Activated T-cell treated with anti-CD3 and anti-CD28 coated beads, Interleukin-2, amount 50 U/mL, for 48 hours (primary cell): ENCODE measurements at places on chromosomes 16 and 17.
A peak's percentile ranks its signal among the peaks of the same experiment; 100 is the strongest.

DNA sequence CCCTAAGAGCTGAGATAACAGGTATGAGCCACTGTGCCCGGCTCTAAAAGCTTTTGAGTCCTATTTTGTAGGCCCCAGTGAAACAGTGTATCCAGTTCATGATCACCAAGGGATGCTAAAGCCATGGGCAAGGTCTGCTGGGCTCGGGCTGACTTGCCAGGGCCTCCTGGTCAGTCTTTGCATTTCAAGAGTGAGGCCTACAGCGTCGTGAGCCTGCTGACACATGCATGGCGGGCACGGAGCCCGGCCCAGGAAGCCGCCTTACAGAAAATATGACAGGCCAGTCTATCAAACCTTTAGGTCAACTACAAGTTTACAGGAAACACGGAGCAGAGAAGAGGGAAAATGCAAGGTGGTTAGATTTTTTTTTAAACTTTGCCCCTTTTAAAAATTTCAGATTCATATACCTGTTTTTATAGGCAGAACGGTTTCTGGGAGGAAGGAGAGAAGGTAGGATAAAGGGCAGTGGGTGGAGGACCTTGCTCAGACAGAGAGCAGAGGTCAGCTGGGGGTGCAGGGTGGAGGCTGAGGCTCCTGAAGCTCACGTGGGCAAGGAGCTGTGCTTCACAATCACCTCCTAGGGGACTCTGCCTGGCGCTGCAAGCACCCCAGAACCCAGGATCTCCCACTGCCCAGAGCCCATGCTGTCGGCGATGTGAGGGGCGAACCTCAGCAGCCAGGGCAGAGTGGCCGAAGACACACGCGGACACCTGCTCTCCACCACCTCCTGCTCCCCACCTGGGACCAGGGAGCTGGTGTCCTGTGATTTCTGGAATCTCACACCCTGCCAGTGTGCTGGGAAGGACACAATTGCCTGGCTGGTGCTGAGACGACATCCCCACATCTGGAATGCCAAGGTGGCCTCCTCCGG, 21.3 kb downstream of the C16orf95 start:
- DNase-seq = no peak

DNA sequence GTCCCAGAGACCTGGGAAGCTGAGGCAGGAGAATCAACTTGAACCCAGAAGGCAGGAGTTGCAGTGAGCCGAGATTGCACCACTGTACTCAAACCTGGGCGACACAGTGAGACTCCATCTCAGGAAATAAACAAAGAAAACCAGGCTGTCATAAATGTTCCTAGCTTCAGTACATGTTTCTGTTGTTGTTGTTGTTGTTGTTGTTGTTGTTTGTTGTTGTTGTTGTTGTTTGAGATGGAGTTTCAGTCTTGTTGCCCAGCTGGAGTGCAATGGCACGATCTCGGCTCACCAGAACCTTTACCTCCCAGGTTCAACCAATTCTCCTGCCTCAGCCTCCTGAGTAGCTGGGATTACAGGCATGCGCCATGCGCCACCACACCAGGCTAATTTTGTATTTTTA, 452.5 kb downstream of the HS3ST3B1 start:
- DNase-seq = no peak

- no peak for DNase-seq
These were observed 87.8 kb downstream of the WNT3 start for GRCh38 chr17:46730679-46731078.

- peak; percentile 73 for DNase-seq
These were observed 81.1 kb downstream of the ANKRD11 start for GRCh38 chr16:89409161-89409711.

GRCh38 chr16:89320782-89321501, 103.4 kb downstream of the ZNF778 start:
- DNase-seq = no peak

- DNase-seq = no peak
These were observed 8.4 kb downstream of the PHF12 start for GRCh38 chr17:28942925-28943324.

DNA sequence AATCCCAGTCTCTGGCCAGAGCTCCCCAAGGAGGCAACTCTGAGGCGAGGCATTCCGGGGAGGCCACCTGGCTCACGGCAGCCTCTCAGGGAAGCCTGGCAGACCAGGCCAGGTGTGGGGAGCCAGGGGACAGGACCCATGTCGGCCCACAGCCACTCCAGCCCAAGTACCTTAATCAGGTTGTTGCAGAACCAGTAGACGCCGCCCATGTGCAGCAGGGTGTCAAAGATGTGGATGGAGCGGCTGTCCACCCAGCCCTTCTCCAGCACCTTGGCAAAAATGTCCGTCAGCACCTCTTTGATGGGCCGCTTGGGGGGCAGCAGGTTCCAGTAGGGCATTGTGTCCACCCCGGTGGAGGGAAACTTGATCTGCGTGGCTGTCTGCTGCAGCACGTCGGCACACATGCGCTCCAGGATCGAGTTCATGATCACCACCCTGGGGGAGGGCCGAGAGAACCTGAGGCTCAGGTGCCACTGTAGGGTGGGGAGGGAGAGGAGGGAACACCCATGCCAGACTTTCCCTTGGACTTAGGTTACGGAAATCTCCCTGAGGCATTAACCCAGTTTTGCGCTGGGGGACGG, 7.8 kb downstream of the CSF3 start:
- DNase-seq = no peak

GRCh38 chr16:79769270-79769927, 168.9 kb upstream of the MAF start:
- no peak for DNase-seq

DNA sequence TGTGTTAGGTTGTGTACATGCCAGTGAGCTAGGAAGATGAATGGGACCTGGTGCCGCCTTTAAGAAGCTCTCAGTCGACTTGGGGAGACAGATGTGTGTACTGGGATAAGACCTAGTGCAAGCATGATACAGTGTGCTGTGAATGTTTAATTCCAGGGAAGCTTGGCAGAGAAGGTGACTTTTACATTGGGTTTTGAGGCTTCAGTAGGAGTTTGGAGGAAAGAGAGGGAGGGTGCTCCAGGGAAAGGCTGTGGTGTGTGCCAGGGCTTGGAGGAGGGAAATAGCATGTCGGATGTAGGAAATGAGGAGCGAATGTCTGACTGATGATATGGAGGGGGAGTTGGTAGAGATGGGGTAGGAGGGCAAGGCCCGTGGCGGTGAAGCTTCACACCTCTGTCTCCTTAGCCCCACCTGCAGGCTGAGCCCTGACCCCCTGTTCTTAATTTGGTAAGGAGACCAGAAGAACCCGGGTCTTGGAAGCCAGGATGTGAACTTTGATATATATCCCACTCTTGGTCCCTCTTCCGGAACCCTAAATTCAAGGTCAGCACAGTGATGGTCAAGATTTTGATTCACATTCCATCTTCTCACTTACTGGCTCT, 76.6 kb downstream of the PLCG2 start:
- no peak for DNase-seq

- DNase-seq = no peak
These were observed 63.5 kb upstream of the USP7 start for GRCh38 chr16:9027070-9027799.

- DNase-seq = no peak
These were observed 1.2 kb downstream of the MYH11 start for GRCh38 chr16:15855704-15856003.

DNA sequence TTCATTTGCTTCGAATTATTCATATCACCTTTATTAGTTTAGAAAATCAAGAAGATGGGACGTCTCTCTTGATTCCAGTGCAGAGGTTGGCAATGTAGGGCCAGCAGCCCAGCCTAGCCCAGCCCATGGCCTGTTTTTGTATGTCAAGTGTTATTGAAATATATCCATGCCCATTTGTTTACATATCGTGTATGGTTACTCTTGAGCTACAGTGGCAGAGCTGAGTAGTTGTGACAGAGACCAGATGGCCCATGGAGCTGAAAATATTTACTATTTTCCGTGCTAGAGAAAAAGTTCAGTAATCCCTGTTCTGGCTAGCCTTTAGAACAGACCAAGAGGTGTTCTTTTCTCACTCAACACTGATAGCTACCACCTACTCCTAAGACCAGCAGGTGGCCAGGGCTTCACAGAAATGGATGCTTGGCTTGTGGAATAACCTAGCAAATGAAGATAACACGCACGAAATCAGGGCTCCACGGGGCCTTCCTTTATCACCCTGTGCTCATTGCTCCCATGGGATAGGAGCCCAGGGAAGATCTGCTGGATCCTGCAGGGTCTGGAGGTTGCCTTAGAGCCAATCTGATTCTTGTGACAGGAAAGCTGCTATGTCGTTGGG, 123.2 kb upstream of the ANKFN1 start:
- no peak for DNase-seq

GRCh38 chr17:36544044-36544306, 744 bp upstream of the GGNBP2 start:
- no peak for DNase-seq

DNA sequence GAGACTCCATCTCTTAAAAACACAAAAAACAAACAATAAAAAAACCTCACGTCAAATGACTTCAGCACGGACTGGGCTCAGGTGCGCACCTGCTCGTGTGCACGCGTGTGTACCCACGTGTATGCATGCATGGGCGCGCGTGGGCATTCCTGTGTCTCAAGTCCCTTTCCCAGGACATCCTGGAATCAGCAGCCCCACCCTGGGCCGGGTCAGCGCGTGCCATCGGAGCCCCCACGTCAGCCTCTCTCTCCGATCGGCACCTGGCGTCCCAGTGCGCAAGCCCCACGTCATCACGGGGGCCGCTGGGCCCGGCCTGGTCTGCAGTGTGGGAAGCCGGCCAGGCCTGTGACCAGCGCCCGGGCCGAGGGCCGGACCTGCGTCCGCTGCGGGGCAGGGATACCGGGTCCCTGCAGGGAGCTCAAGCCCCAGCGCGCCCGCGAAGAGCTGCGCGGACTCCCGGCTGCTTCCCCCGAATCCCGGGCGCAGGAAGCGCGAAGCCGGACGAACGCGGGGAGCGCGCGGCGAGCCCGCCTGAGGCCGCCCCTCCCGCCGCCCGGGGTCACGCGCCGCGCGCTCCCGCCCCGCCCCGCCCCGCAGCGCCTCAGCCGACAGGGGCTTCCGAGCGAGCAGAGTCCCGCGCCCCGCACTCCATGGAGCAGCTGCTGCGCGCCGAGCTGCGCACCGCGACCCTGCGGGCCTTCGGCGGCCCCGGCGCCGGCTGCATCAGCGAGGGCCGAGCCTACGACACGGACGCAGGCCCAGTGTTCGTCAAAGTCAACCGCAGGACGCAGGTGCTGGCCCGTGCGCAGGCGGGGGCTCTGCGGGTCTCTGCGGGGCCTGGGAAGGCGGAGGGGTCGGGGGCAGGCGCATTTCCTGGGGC, at the start of gene FN3K:
TSS of gene FN3K (plus strand) at position 629 of the 880 bp plus-strand sequence. CDS start at position 651, 22 bp downstream.
- DNase-seq = peak; percentile 54

- no peak for DNase-seq
These were observed 46.6 kb upstream of the GRIN2A start for GRCh38 chr16:10228779-10229178.

GRCh38 chr16:4962716-4963115, 4.6 kb downstream of the SEC14L5 start:
- no peak for DNase-seq

- DNase-seq = no peak
These were observed 14.7 kb upstream of the ODF4 start for GRCh38 chr17:8324923-8325322.

GRCh38 chr17:4859816-4860625, 26.9 kb downstream of the MINK1 start:
- DNase-seq = no peak

- no peak for DNase-seq
These were observed 90.2 kb downstream of the SYCE1L start for GRCh38 chr16:77289331-77289809.

GRCh38 chr16:75329943-75330342, 78.5 kb upstream of the BCAR1 start:
- DNase-seq = no peak

- DNase-seq = peak; percentile 62
These were observed 2.7 kb downstream of the MAP3K14 start for GRCh38 chr17:45313996-45314740.

- no peak for DNase-seq
These were observed 2402.8 kb downstream of the TP53TG3F start for GRCh38 chr16:35862242-35862641.

DNA sequence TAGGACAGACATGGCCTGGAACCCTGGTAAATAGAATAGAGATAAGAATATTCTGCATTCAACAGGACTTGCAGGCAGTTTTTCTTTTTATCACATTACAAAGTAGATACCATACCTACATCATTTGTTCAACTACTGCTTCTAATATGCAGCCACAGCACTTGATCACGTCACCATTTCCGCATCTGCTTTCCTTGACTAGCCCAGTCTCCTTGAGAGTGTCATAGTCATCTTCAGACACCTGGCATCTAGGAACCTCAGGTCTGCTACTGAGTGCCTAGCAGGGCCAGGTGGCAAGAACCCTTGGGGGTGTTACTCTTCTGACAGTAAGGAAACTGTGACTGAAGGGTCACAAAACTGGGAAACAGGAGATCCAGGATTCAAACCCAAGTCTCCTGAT, 93.2 kb upstream of the TOB1 start:
- DNase-seq = no peak

GRCh38 chr16:54703339-54703738, 227.3 kb upstream of the IRX5 start:
- no peak for DNase-seq

DNA sequence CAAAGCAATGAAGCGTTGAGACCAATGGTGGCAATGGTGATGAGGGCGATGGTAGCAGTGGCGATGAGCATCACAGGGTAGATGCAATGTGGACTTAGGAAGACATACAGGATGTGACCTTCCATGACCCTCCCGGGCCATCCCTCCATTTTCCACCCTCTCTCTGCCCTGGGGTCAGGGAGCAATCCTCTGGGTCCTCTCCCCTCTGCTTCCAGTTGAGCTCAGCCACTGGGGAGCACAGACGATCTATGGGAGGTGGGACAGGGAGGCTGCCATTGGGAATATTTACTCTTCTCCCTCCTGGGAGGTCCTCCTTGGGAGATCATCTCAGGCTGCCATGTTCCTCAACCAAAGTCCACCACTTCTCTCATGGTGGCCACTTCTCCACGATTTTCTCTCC, 260.7 kb upstream of the FOXF1 start:
- no peak for DNase-seq

GRCh38 chr16:30615358-30616091, 5.3 kb upstream of the ZNF689 start:
- DNase-seq = peak; percentile 92

DNA sequence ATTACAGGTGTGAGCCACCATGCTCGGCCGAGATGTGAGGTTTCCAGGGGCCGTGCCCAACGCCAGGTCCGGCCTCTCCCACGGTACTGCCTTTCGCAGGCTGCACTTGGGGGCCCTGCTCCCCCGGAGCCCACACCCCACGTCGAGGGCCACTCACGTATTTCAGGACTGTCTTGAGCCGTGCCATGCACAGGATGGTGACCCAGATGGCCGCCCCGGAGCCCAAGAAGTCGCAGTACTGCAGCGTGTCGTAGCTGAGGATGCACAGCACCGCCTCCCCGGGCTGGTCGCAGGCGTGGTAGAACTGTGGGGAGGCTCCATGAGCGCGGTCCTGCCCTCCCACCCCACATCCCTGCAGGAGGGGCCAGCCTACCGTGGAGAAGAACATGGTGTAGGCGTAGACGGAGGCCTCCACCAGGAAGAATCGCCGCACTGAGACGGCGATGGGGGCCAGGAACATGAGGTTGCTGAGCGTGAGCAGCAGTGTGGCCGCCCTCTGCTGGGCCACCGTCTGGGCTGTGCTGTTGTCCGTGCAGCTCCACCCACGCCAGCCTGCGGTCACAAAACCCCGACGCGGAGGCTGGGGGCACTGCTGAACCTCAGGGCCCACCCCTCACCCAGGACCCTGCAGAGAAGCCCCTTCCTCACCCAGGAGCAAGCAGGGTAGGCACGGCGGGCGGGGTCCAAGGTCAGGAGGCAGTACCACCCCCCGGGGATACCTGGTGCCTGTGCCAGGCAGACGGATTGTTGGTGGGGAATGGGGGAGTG, 3.7 kb upstream of the MRPL28 start:
- no peak for DNase-seq
